NCI-H1417 treated with DMSO at 0.1 percent for 48 hours (cell line): ENCODE measurements at places on chromosomes 7 and 10.

GRCh38 chr7:26842897-26843296 lies 21.5 kb downstream of the SKAP2 start:
- DNase-seq, result no peak

- no peak for DNase-seq
Observed at GRCh38 chr10:46028584-46029460, 1.6 kb downstream of the NCOA4 start.

- DNase-seq, result no peak
Observed at GRCh38 chr10:126171555-126171954, 216.7 kb downstream of the ADAM12 start.

GRCh38 chr7:103065667-103066066 lies 8.9 kb downstream of the FBXL13 start:
- no peak for DNase-seq

DNA sequence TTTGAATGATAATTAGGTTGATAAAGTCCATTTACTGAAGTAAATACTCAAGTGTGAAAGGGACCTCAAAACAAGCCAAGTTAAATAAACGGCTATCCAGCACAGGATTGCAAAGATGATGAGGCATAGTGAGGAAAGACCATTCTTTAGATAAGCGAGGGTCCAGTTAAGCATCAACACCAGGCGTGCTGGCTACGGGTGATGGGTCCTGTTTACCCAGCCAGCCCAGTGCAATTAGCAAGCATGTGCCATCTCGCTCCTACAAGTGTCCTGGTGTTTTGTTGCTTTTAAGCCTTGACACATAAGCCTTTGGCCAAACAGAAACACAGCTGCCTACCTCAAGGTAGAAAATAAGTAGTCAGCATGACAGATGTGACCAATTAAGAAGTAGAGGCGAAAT lies 7.1 kb downstream of the NEBL start:
- peak; percentile 35 for DNase-seq

DNA sequence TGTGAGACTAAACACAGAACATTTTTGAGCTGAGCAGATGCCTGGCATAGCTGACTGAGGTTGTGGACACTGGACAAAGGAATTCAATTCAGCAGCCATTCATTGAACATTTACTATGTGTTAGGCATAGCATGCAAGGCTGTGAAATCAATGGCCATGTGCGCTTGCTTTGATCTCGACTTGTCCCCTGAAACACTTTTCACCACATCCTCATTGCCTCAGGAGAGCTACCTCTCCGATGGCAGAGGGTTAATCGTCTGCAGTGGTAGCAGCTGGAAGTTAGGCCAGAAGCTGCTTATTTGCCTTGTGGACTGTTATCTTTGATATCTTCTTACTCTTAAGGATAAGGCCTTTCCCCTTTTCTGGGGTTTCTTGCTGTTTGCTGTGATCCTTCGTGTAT lies 297.8 kb downstream of the AUTS2 start:
- no peak for DNase-seq

- DNase-seq, result no peak
Observed at GRCh38 chr7:95375591-95376257, 20.5 kb downstream of the PON3 start.

GRCh38 chr10:47159361-47160260 lies 140.4 kb upstream of the GDF10 start:
- DNase-seq, result no peak

GRCh38 chr7:76346097-76346496 lies 12.7 kb downstream of the YWHAG start:
- no peak for DNase-seq

DNA sequence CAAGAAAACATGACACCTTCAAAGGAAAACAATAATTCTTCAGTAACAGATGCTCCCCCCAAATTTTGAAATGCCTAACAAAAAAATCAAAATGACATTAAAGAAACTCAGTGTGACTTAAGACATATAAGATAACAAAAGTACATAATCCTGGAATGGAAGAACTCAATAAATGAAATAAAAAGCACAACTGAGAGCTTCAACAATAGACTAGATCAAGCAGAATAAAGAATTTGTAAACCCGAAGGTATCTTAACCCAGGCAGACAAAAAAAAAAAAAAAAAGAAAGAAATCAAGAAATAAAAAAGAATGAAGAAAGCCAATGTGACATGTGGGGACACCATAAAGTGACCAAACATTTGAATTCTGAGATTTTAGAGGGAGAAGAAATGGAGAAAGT lies 27.7 kb upstream of the LRRD1 start:
- DNase-seq, result no peak

DNA sequence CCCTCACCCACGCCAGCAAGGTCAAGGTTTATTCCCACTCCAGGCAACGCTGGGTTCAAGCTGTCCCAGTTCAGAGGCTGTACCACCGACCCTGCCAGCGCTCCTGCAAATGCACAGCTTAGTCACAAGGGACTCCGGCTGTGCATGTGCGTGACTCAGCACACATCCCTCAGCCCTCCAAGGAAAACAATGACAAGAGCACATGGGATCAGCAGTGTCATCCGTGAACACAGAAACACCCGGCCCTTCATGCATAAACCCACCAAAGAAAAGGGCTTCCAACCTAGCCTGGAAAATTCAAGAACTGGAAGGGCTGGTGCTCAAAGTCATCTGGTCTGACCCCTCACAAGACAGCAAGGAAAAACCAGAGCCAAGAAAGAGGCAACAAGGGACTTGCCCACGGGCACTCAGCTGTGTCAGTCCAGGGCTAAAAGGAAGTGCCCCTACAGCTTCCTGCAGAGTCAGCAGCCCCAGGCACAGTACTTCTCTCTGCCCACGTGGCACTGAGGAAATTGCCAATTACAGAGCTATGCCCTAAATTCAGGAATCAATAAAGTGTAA lies 106.1 kb downstream of the KCNMA1 start:
- DNase-seq, result no peak

GRCh38 chr7:114940220-114940619 lies 18.3 kb downstream of the MDFIC start:
- no peak for DNase-seq

DNA sequence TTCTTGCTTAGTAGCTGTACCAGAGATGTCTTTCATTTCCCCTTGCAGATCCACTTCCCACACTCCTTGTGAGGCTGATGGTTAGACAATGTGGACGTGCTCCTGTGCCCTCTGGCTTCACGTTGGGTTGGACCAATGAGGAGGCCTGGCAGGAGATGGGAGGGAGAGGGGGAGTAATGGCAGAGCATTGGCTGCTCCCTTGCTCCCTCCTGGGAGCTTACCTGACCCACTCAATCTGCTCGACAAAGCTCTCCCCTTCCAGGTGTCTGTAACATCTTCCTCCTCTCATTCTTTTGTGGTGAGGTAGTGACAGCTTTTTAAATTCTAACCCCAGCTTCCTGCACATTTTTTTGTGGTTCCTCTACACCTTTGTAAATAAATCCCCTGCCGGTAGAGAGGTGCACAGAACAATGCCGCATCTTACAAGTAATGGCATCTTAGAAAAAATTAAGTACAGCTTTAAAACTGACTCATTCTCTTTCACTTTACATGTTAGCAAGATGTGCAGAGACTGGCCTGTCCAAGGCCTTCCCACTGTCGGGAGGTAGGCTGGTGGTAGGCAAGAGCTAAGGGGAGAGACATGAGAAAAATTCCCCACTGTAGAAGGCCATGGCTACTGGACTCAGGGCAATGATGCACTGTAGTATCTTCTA lies 134.3 kb downstream of the HTR7 start:
- DNase-seq, result no peak

- no peak for DNase-seq
Observed at GRCh38 chr10:130686689-130687300, 550.6 kb downstream of the GLRX3 start.

DNA sequence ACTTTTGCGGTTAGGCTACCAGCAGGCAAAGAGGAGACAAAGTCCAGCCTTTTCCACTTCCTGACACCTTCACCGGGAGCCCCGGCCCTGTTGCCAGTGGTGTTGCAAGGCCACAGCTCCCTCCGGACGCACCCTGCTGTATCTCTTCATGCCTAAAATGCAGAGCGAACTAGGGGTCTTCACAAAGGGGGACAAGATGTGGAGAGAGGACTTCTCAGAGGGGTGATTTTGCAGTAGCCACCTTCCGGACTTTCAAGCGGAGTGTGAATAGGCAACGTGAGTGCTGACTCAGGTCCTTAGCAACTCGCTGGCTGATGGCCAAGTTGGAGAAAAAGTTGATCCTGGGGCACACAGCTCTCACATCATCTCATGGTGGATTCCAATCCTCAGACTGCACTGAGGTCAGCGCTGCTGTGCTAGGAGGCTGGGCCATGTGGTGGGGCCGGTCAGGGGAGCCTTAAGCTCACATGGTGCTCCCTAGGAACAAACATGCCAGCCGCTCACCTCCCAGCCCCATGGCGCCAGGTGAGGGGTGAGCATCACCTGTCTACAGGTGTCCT lies 166.3 kb downstream of the LCOR start:
- no peak for DNase-seq
